ENCODE measurements at places on chromosomes 12 and 14.

DNA sequence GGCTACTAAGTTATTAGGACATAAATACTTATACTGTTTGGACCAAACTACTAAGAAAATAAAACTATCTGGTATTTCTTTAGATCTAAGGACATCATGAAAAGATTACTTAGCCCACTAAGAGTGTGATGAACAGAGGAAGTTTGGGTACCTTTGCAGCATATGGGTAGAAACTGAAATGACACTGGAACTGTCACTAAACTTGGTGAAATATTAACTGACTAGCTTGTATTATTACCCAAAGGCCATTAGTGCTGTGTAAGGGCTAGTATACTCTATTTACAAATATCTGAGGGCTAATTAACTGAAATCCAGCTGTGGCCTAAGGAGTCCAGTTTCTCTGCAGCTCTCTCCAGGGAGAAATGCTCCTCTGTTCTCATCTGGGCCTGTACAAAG lies 45.5 kb downstream of the PAWR start:
- peak; percentile 7 for DNase-seq

GRCh38 chr14:90554341-90554740 lies 157.5 kb downstream of the CALM1 start:
- DNase-seq = no peak

- DNase-seq = no peak
Measured at GRCh38 chr12:90859591-90859990, 95.4 kb downstream of the CCER1 start.

DNA sequence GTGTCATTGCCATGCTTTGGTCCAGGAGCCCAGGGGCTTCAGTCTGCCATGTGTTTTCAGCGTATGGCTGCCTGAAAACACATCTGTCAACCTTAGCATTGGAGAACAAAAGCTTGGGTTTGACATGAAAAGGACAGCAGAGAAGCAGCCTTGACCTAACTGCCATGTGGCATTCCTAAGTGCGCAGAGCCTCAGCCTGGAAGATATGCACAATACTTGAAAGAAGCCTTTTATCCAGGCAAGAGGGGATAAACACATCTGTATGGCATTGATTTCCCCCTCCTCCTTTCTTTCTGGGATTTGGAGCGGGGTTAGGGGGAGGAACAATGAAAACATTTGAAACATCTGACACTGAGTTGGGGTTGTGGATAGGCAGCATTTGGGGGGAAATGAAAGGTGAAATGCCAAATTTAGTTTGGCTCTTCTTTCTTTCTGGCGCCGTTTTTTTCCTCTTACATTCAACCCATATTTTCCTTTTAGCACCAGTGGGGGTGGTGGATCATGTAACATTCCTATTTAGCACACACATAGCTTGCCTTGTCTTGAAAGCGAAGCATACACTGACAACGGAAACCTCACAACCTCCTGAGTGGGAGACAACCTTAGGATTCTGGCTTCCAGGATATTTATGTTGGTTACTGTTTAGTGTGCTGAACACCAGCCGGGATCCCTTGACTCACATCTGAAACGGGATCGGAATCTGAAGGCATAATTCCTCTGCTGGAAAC lies 177.0 kb downstream of the C12orf75 start:
- DNase-seq = no peak

DNA sequence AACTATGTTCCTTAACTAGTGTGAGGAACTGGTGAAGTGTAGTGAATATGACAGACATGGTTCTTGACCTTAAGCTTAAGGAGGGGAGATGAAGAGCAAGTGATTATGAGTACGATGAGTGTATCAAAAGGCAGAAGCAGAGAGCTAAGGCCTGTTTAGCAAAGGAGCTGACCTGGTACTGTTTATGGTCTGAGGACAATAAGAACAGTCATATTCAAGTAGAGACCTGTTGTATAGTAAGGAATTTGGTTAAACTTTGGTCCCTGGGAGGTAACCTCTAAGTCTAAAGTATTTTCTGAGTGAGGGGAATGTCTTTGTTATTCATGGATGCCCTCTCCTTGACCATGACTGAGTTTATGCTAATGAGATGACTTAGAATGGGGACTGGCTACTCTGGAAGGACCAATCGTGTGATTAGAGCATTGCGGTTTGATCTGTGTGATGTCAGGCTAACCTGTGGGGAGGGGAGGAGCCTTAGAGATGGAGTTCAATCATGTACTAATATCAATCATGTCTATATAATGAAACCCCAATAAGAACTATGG lies 389.3 kb downstream of the BMP4 start:
- DNase-seq = no peak

DNA sequence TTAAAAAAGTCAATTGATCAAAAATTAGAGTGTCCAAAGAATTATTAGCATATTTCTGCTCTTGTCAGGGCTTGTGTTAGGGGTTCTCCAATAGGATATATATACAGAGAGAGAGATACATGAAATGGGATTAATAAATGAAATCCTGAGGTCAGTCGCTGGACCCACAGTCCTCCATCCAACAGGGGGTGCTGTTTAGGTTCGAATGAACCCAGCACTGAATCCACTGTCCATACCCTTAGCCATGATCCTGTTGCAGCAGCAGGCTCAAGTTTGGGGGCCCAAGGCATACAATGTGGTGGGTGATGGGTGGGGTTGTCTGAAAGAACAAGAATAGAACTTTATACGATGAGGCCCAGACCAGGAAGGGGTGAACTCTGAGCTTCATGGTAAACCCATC lies 780 bp upstream of the MYO1H start:
- DNase-seq = no peak

- DNase-seq = no peak
Measured at GRCh38 chr14:64987438-64987767, 708 bp downstream of the FNTB start.

DNA sequence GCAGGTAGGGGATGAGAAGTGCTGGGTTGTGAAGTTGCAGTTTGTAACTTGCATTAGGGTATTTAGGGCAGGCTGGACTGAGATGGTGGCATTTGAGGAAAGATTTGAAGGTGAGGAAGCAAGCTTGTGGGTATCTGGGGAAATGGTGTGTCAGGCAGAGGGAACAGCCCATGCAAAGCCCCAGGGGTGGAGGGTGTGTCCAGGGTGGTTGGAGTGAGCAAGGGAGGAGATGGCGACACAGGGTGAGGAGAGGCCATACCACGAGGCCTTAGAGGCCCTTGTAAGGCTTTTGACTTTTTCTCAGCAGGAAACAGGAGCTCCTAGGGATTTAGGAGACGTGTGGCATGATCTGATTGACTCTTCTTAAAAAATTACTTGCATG lies 136.9 kb downstream of the NUAK1 start:
- DNase-seq = no peak

GRCh38 chr12:84653482-84653881 lies 259.1 kb downstream of the SLC6A15 start:
- DNase-seq = no peak

DNA sequence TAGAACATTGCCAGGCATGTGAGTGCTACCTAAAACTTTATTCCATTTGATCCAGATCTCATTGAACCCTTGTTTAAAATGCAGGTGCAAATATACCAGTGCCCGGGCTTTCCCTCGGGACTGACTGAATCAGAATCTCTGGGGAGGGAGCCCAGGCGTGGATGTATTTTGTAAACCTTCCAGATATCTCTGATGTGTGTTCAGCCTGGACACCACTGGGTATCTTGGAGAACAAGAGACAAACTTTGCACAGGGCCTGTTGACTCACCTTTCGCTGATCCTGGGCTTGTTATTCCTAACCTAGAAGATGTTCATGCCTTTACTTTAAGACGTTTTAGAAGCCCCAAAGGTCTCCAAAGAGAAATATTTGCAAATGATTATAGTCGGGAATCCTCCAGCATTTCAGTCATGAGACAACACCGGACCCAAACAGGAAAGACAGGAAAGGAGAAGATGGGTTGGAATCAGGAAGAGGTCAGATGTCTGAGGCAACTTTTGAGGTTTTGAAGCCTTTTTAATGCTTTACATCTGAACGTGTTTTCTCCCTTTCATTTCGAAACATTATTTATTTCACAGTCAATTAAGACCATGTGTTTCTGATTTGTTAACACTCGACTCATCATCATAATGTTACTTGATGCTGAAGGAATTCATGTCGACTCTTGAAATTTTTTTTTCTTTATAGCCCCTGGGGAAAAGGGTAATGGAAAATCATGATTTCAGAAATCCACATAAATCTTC lies 118.6 kb downstream of the PLXNC1 start:
- no peak for DNase-seq

- DNase-seq = no peak
Measured at GRCh38 chr14:63290741-63291430, 27.8 kb downstream of the GPHB5 start.

DNA sequence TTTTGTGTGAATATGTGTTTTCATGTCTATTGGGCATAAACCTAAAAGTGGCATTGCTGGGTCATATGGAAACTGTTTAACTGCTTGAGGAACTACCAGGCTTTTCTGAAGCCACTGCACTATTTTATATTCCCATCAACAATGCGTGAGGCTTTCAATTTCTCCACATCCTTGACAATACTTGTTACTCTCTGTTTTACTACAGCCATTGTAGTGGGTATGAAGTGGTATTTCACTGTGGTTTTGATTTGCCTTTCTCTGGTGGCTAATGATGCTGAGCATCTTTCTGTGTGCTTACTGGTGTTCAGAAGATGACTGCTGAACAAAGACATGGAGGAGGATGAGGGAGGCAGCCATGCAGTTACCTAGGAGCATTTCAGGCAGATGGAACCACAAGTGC lies 13.2 kb upstream of the TDG start:
- no peak for DNase-seq

GRCh38 chr12:125890971-125891370 lies 825.7 kb downstream of the AACS start:
- no peak for DNase-seq

DNA sequence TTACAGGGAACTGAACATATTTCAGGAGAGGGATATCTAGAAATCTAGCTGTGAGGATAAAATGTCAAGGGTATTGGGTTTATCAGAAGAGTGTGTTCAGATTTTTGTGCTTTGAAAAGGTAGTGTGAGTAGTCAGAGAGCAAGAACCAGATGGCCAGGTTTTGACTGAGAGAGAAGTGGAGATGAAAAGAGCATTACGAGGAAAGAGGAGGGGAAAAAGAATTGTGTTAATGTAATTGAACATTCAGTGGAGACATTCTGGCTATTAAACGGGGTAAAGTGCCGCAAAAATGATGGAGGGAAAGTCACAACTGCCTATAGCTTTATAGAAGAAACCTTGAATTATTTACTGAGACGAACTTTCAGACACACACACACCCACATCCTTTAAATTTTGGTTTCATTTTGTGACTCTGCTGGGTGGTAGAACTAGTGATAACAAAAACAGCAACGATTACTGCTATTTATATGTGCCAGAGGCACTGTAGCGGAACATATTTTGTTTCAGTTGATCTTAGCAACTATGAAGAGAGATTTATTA lies 213.6 kb downstream of the ERC1 start:
- DNase-seq = no peak

DNA sequence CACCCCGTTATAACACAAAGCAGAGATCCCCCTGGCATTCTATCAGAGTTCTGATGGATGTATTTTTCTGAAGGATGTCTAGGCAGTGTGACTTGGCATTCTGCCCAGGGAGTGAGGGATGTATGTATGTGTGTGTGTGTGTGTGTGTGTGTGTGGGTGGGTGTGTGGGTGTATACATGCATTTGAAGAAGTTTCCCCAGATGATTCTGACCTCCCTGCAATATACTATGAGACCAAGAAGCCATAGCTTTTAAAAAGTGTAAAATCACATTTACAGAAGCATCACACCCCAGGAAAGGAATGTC lies 59.7 kb upstream of the NAP1L1 start:
- no peak for DNase-seq

GRCh38 chr14:94960285-94961001 lies 190.5 kb upstream of the GSC start:
- DNase-seq = no peak

DNA sequence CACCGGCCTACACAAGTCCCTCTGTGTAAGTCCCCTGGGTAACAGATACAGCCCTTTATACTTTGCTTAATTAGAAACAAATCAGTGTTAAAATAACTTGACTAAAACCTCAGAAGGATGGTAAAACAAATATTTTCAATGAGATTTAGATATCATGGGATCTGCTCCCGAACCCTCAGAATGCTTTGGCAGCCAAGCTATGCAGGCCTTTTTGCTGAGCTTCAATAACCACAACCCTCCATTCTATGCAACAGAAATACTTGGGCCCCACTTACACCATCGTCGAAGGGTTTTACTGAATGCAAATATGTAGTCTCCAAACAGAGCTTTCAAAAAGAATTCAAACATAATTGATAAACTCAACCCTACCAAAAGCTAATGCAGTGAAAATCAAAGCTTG lies 29.3 kb upstream of the PITPNM2 start:
- no peak for DNase-seq

All from GM18507 (cell line).